ENCODE measurements at places on chromosomes 7 and 10.

DNA sequence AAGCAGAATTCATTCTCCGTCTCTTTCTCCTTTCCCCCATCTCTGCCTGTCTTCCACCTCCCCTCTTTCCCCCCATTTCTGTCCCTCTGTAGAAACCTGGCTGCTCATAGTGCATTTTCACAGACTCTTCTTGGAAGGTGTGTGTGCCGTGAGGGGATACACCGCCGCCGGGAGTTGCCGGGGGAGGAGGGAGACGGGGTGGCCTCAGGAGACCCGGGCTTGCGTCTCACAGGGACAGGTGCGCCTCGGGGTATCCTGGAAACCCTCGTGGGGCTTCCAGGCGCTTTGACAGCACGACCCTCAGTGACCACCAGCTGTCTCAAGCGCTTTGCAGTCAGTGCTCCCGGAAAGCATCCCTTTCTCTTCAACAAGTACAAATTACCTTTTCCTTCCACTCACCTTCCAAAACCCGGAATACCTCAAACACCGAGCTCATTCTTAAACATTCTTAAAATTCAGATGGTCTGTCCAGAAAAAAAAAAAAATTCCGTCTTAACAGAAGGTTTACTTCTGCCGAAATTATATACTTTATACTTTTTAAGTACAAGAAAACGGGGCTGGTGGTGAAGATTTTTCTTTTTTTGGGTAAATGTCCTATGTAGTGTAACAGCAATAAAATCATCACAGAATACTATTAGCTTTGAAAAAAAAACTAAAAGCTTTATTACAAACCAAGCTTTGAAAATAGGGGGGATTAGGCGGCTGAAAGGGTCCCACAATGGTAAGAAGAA lies 8.2 kb downstream of the EMX2 start:
- DNase-seq, result no peak

GRCh38 chr10:13787015-13787421 lies 200.3 kb downstream of the PRPF18 start:
- DNase-seq, result no peak

DNA sequence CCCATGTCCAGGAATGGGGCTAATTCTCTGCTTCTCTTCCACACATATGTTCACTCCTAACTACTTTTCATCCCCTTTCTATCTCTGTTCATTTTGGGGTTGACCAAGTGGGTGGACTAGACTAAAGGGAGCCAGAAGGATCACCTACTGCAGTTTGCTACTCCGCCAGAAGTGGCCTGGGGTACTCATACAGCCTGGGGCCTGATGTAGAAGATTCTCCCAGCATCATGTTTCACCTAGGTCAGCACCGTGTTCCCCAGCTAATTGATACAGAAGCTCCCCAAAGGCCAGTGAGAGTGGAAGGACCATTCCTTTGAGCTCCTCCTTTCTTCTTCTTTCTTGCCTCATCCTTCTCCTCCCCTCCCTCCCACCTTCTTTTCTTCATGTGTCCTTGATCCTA lies 19.6 kb upstream of the IFRD1 start:
- DNase-seq, result no peak

GRCh38 chr10:113517165-113517900 lies 35.5 kb upstream of the HABP2 start:
- no peak for DNase-seq

DNA sequence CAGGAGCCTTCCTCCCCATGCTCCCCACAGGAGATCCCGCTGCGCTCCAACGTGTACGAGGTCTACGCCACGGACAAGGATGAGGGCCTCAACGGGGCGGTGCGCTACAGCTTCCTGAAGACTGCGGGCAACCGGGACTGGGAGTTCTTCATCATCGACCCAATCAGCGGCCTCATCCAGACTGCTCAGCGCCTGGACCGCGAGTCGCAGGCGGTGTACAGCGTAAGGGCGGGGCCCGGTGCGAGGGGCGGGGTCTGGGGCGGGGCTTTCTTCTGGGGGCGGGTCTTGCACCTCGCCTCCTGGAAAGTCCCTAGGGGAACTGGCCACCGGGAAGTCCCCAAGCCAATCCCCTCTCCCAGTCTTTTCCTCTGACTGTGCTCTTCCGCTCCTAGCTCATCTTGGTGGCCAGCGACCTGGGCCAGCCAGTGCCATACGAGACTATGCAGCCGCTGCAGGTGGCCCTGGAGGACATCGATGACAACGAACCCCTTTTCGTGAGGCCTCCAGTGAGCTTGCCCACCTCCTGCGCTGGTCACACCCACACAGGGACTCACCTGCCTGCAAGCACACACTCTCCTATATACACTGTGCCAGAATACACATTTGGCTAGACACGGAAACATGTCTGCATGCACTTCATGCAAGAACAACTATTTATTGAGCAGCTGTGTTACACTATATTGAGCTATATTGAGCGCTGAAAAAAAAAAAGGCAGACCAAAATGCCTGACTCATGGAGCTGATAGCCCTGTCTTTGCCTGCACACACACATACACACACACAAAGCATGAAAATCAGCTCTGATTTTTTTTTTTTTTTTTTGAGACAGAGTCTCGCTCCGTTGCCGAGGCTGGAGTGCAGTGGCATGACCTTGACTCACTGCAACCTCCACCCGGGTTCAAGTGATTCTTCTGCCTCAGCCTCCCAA lies 32.7 kb upstream of the VSIR start:
- DNase-seq, result peak; percentile 27

- no peak for DNase-seq
Observed at GRCh38 chr10:56135828-56136227, 225.2 kb downstream of the ZWINT start.

GRCh38 chr10:2471811-2472210 lies 595.5 kb upstream of the PFKP start:
- DNase-seq, result no peak

GRCh38 chr10:104336821-104337467 lies 1.3 kb downstream of the ITPRIP start:
- DNase-seq, result peak; percentile 81

- no peak for DNase-seq
Observed at GRCh38 chr10:12091421-12091820, 22.7 kb downstream of the DHTKD1 start.

DNA sequence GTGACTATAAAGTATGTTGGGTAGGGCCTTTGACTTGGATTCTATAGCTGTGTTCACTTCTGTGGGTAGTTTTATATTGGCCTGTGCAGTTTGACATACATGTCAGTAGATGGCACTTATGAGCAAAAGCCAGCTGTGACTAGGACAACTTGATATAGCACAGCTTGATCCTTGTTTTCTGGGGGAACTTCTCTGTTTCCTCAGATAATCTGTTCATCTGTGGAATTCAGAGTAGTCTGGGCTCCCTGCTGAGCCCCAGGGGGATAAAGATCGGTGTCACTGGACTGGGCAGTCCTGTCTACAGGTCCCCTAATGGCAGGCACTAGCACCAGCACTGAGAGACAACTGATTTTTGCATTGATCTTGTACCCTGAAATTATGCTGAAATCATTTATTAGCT lies 25.4 kb downstream of the CYP2C9 start:
- no peak for DNase-seq

GRCh38 chr10:80382989-80383388 lies 25.4 kb upstream of the PRXL2A start:
- peak; percentile 15 for DNase-seq

DNA sequence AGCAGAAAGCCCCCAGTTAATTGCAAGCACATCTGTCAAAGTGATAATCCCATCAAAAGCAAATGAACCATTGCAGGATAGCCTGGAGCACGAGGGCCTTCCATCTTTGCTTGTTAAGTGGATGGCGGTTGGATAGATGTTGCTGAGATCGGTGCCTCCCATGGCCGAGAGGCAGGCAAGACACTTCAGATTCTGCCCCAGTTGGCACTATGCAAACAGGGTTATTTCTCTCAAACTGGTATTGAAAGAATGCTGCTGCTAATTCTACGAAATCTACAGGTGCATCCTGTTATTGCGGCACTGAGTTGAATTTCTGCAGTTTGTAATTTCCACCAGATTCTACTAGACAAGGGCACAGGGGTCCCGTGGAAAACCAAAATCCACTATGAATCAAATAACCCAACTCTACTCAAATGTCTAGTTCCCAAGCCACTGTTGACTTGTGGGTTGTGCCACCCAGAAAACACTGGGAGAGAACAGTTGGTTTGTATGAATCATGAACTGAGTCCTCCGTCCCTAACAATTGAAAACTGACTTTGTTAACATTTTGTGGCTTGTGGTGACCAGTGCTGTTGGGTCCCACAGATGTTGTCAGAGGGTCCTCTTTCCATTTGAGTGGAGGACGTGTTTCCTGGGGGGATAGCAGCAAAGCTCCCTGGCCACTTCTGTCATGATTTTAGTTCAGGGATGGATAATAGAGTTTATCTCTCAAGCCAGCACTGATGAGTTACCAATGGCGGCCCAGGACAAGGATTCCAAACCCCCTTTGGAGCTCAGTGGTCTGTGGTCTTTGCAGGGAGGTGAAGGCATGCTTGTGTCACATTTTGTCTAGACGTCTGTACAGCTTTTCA lies 7.1 kb upstream of the IL2RA start:
- no peak for DNase-seq

GRCh38 chr10:8242295-8242872 lies 187.9 kb downstream of the GATA3 start:
- no peak for DNase-seq

DNA sequence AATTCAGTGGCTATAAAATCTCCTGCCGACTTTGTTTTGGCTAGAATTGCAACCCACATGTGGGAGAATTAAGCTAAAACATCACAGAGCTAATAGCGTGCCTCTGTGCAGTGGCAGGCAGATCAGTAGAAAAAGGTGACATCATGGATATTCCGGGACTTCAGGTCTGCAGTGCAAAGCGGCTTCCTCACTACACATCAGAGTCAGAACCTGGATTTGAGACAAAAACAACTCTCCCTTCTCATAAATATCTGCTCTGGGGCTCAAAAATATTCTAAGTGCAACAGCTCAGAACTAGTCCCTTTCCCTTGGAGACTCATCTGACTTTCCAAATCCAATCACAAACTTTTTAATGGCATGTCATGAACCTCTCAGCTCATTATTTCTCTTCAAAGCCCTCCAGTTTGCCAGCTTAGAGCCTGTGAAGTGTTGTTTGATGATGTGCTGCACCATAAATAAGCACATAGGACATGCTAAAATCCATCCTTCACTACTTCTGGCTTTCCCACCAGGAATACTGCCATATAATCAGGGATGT lies 337.1 kb downstream of the RNLS start:
- peak; percentile 67 for DNase-seq

DNA sequence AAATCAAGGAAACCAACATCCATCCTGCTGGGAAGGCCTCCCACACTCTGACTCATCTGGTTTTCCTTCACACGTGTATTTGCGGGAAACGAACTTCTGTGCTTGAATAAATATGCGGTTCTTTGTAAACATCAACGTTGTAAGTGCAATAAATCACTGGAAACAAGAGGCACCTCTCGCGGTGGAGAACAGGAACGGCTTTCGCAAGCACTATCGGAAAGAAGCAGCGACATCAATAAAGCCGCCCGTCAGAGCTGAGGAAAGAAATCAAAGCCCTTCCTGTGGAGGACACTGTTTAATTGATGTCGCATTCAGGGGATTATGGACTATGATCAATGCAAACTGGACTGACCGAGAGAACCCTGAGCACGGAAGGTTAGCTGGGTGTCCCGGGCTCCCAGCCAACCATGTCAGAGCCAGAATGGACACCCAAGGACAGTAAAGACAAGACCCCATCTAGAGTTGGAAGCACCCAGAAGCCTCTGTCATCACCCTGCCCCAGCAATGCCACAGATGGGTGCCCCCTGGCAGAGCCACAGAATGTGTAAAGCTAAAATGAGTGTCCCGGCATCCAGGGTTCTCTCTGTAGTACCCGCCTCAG lies 37.6 kb downstream of the OAT start:
- no peak for DNase-seq

DNA sequence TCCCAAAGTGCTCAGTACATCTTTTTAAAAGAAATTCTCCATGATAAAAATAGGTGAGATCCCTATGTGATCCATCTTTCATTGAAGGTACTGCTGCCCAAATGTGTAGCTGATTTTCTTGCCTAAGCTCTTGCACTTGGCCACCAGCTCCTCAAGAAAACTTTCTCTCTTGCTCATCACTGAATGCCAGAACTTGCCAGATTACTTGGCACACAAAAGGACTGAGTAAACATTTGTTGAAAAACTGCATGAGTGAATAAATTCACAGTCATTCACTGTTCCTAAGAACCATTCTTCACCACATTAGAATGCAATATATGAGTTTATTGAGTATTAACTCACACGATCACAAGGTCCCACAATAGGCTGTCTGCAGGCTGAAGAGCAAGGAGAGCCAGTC lies 99.9 kb downstream of the TRIL start:
- peak; percentile 67 for DNase-seq

GRCh38 chr10:34121781-34122622 lies 693.1 kb downstream of the PARD3 start:
- no peak for DNase-seq

- DNase-seq, result no peak
Observed at GRCh38 chr10:75944061-75944460, 512.6 kb downstream of the LRMDA start.

GRCh38 chr7:68679459-68680234 lies 918.6 kb upstream of the AUTS2 start:
- DNase-seq, result no peak

DNA sequence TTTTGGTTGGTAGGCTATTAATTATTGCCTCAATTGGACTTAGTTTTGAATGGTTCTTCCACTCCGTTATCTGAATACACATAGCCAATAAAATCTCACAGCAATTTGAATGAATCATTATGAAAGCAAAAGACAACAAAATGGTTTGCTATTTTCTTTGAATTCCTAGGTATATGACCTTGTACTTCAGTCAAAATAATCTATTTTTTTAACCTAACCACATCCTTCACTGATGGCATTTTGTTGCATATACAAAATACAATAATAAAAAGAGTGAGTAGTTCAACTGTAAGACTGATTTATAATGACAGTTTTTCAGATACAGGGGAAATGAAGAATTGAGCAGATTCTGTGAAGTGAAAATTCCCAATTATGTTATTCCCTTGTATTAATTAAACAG lies 433.1 kb downstream of the HTR7 start:
- DNase-seq, result no peak

GRCh38 chr7:48148311-48148710 lies 22.9 kb upstream of the ABCA13 start:
- DNase-seq, result no peak

Data from fibroblast of skin of abdomen (primary cell).